M059J (cell line): ENCODE measurements at places on chromosomes 6 and 20. TPM values are rescaled to one million over a fixed set of nuclear protein-coding genes. Genes with fewer than 3 reads are reported as not detected.

BMP2 gene
- 4.1 and 6.6 TPM in 2 replicates for total RNA-seq

DNA sequence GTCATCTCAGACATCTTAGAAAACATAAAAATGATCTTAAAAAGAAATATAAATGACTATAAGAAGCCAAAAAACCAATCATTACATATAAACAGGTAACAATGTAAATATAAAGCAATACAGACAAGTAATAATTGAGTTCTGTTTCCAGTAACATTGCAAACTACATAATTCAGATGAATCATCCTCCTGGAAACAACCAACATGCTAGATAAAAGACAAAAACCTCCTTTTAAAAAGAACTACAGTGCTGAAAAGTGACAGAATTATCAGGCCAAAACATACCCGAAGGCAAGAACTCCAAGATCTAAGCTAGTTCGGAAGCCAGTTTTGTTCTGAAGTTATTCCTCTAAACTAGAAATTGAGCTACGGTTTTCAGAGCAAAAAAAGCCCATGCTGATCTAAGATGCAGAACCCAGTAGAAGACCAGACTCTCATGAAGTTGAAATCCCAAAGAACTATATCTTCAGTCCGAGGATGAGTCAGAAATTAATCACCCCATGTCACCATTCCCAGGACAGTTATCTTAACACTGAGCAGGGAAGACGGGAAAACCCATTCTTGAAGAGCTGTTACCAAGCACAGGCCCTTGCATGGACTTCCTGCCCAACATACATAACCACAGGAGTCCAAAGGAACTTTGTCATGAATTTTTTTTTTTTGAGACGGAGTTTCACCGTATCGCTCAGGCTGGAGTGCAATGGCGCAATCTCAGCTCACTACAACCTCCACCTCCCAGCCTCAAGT, 9.8 kb downstream of the PGM3 start:
- DNase-seq, result peak; percentile 98

DNA sequence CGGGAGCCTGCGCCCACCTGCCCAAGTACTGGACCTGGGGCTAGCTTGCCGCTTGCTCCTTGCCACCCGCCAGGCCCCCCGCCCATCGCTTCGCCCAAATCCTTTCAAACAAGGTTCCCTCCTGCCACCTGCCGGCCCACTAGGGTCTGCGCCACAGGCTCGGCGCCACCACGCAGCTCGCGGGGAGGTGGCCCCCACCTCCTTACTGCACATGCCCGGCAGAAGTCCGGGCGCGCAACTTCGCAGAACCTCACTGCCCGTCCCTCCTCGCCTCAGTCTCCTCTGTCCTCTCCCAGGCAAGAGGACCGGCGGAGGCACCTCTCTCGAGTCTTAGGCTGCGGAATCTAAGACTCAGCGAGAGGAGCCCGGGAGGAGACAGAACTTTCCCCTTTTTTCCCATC, 11.2 kb downstream of the GNAS-AS1 start:
- DNase-seq, result peak; percentile 34

DNA sequence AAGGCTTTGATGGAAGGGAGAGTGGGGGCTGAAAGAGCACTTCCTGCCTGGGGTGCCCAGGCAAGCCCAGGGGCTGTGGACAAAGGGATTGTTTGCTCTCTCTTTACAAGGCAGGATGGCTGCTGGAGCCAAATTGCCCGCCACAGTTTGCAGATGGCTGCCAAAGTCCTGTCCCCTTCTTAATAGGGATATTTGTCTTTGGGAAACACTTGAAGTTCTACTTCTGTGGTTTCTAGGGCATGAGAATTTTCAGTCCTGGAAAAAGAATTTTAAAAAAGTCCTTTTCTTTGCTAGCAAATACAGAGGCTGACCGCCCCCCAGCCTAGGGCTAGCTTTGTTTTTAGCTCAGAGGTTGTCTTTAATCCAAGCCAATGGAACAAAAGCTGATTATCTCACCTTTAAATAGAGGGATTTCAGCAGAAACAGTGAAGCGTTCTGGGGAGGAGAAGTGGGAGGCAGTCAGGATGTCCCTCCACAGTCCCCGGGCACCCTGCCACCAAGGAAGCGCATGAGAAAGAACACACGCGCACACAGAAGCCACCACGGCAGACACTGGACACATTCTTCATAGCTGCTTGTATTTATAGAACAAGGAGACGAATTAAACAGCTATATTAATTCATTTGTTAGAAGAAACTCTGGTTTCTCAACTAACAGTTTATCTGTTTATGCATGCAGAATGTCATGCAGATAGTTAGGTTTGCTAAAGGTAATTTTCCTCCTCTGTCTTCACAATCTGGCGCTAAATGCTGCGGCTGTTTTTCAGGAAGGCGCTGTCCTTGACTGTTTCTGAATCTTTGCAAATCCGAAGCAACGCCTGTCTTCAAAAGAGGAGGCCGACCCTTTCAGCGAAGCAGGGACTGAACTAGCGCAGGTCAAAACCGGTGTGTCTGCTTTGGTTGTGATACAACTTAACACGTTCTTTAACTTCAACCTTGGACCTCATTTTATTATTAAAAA, 736.9 kb downstream of the QKI start:
- peak; percentile 9 for DNase-seq

DNA sequence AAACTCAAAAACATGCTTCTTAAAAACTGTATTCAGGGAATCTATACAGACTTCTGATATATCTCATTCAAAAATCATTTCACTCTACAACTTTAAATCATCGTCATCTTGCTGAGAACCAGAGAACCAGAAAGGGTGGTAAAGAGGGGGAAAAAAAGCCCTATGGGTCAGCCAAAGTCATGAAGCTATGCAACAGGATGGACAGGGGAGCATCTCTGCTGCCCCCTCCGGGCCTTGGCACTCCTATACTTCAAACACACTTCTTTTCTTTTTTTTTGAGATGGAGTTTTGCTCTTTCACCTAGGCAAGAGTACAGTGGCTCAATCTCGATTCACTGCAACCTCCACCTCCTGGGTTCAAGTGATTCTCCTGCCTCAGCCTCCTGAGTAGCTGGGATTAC, 73.5 kb upstream of the NFATC2 start:
- no peak for DNase-seq

DNA sequence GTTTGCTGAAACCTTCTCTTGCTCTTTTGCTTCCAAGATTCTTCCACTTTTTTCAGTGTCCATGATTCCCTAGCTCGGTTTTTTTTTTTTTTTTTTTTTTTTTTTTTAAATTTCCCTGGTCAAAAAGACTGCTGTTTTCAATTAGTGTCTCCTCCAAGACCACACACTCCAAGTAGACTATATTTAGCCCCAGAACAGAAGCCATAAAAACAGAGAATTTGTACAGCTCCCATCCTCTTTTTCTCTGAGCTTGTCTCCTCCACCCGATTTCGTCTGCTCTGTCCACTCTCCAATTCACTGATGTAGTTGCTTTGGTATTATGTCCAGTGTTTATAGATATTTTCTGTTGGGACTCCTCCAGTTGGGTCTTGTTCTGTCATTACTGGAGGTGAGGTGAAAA, 37.6 kb downstream of the RSPH3 start:
- no peak for DNase-seq

DNA sequence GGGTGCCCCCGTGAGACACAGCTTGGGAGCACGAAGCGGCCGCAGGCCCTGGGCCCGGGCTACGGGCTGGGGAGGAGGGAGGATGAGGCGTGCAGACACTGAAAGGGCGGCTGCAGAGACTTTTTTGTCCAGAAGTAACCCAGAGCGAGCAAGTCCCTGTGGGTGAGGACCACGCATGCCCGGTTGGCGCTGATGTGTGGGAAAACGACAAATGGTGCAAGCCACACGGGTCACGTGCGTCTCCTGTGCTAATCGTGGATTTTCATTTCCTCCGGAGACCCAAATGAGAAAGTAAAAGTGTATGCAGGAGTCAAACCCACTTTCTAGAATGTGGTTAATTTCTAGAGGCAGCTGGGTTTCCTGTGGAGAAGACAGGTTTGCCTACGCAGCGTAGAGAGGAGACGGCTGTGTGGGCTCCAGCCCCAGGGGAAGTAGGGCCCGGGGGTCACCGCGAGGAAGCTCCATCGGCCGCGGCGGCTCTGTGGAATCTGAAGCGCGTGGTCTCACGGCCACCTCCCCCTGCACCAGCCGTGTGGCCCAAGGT, 19.0 kb downstream of the DLL1 start:
- DNase-seq, result no peak

DNA sequence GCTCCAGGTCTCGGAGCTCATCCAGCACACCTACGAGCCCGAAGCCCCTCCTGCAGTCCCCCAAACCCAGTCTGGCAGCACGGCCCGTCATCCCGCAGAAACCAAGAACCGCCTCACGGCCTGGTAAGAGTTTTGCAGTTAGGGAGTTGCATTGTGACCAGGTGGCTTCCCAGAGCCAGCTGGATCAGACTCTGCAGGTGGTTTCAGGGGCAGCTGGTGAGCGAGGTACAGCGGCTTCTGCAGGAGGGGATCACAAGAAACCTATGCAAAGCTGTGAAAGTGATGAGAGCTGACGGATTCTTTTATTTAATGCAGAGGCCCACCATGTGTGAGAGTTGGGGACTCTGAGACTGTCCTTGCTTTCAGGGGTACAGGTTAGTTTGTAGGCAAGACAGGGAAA, 45.9 kb upstream of the SCGN start:
- DNase-seq, result no peak

NMBR gene
- 0.30 TPM in 1 of 2 replicates, not detected in the other for total RNA-seq

- no peak for DNase-seq
Observed at GRCh38 chr6:87684895-87685654, 17.0 kb downstream of the AKIRIN2 start.

DNA sequence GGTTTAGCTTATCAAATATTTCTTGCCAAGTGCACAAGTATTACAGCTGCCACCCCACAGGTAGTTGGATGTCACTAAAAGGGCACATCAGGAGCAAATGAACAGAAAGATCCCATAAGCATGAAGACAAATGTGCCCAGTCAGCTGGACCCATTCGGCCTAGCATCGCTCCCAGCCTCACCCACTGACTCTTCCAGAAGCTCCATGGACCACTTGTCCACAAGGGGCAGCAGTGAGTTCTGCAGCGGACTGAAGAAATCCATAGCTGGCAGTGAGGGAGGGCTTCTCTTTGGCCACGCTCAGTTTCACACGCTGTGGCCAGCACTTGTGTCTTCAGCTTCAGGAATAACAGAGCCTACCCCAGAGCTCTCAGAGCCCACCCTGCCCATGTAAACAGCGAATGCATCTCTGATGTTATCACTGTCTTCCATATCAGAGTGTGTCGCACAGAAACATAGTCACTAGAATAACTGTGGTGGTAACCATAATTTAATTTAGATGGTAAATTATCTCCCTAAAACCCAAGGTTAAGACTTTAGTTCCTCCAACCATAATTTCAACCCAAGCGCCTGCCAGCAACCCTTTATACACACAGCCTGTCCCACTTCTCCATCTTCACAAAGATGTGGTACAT, 15.8 kb downstream of the CGA start:
- DNase-seq, result peak; percentile 58

BPIFB1 gene
- total RNA-seq, result not detected in 2 replicates

DNA sequence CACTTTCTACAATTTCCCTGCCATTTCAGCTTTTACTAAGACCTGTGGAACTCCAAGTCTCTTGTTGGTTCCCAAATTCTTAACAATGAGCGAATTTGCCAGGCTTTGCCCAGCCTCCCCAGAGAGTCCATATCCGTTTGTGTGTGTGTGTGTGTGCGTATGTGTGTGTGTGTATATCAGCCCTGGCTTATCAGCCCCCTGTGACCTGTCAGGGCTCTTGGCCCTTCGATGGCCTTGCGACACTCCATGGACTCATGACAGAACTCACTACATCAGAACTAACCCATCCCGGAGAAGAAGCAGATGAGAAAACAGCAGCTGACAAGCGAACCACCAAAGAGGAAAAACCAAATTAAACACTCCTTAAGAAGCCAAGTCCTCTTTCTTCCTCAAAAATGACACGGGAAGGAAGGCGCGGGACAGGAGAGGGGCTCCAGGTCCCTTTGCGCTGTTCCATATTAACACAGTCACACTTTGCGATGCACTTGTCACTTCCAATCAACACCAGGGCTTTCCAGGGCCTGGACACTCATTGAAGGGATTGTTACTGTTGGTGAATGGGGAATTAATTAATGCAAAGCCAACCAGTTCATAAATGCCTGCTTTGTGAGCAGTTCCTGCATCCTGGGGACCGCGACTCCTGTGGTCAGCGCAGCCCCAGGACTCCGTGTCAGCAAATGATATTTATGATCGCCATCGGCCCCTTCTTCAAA, 524.0 kb downstream of the CD83 start:
- DNase-seq, result no peak

GRCh38 chr6:52307900-52308372, 23.4 kb upstream of the MCM3 start:
- no peak for DNase-seq

- no peak for DNase-seq
Observed at GRCh38 chr20:47108994-47109393, 214.4 kb downstream of the EYA2 start.

- DNase-seq, result no peak
Observed at GRCh38 chr6:6869094-6869493, 238.7 kb upstream of the RREB1 start.

NECAB3 gene
- total RNA-seq, result 32.0 and 60.5 TPM in 2 replicates

SEMG1 gene
- not detected in 2 replicates for total RNA-seq

- no peak for DNase-seq
Observed at GRCh38 chr20:17473659-17474058, 57.5 kb downstream of the BFSP1 start.

DNA sequence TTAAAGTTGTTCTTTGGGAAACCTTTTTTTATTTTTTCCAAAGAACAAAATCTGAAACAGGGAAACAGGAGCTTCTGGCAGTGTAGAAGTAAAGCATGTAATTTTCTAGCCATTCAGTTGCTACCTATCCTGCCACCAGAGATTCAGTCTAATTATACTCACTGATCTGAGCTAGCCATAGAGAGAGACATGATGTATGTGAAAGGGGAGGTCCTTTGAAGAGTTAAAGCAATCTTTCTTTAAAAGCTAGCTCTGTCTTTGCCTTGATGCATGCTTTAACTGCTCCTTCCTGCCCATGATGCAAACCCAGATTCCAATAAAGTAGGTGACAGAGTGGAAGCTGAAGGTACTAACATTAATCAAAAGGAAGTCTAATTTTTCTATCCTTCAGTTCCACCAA, 114.1 kb upstream of the GRIK2 start:
- DNase-seq, result no peak

- DNase-seq, result no peak
Observed at GRCh38 chr20:48708116-48708515, 119.7 kb downstream of the PREX1 start.

SMLR1 gene
- total RNA-seq, result not detected in 2 replicates
